Uterus (tissue), 4 donors: ENCODE measurements at places on chromosomes 2 and 18.

DNA sequence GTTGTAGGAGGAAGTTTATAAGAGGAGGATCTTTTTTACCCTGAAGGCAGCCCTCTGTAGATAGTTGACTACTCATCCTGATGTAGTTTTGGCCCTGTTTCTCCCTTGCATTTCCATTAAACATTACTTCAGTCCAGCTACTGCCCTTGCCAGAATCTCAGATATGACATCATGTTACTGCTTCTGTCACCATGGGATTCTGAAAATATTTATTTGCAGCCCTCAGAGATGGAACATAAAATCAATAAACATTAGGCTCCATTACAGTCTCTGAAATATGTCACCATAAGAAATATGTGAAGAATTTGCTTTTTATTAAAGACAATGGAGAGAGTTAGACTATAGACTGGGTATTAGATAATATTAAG is 68.7 kb upstream of the STK39 start:
- DNase-seq: no peak

- no peak for DNase-seq
Observed at GRCh38 chr18:13653746-13654433, 72.5 kb downstream of the FAM210A start.

DNA sequence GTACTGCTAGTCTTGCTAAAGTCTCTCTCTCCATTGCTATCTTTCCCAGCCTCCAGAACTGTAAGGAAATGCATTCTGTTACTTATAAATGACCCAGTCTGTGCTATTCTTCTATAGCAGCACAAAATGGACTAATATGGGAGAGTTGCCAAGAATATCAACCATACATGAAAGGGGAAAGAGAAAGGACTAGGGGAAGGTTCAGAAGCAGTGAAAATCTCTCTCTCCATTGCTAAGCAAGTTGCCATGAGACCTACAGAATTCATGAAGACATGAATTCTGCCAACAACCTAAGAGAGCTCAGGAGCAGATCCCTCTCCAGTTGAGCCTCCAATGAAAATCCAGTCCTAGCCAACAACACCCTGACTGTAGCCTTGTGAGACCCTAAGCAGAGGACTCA is 3.6 kb upstream of the TRABD2A start:
- no peak for DNase-seq

- no peak for DNase-seq
Observed at GRCh38 chr2:100886085-100886484, 66.1 kb downstream of the NPAS2 start.

- no peak for DNase-seq
Observed at GRCh38 chr2:209424199-209424701, 403 bp downstream of the MAP2 start.

- no peak for DNase-seq
Observed at GRCh38 chr18:75408554-75409506, 18.7 kb downstream of the SMIM21 start.

GRCh38 chr2:174682578-174683391 is 81.5 kb downstream of the CHRNA1 start:
- peak; percentile 78 for DNase-seq

DNA sequence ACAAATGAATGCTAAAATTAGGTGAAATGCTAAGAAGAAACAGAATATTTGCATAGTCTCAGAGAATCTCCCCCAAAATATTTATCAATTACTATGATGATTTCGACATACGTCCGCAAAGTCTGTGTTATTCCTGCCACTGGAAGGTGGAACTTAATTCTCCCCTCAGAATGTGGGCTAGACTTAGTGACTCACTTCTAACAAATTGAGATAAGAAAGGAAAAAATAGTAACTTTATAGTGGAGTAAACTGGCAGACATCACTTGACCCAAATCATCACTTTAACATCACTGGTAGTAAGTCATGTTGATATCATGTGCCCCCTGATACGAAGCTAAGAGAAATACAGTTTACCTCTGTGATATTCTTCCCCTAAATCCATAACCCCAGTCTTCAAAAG is 23.5 kb downstream of the HADHB start:
- no peak for DNase-seq

- DNase-seq: peak; percentile 32
Observed at GRCh38 chr2:153476816-153477635, 1.5 kb downstream of the RPRM start.

DNA sequence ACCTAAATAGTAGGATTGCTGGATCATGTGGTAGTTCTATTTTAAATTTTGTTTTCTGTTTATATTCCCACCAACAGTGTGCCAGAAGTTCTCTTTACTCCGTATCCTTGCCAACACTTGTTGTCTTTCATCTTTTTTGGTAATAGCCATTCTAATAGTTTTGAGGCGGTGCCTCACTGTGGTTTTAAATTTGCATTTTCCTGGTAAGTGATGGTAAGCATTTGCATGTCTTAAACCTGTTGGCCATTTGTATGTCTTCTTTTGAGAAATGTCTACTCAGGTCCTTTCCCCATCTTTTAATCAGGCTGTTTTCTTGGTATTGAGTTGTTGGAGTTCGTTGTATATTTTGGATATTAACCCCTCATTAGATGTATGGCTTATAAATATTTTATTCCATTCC is 51.6 kb downstream of the REL start:
- no peak for DNase-seq

DNA sequence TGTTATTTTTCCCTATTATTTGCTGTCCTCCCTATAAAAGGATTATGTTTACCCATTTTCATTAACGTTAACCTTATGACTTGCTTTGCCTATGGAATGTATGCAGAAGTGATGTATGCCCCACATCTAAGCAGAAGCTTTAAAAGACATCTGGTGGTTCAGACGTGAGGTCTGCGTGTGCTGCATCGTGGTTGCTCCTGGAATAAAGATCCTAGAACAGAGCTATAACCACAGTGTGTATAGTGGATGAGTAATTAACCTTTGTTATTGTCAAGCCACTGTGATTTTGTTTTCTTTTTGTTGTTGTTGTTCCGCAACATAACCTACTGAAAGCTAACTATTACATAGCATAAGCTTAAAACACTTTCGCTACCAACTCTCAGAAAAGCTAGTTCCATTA is 20.9 kb upstream of the CFAP36 start:
- DNase-seq: no peak

GRCh38 chr2:70068119-70068518 is 19.2 kb upstream of the PCBP1 start:
- no peak for DNase-seq

GRCh38 chr2:65293376-65293775 is 65.7 kb downstream of the ACTR2 start:
- no peak for DNase-seq

- DNase-seq: no peak
Observed at GRCh38 chr2:174180165-174180724, 68.1 kb downstream of the OLA1 start.

DNA sequence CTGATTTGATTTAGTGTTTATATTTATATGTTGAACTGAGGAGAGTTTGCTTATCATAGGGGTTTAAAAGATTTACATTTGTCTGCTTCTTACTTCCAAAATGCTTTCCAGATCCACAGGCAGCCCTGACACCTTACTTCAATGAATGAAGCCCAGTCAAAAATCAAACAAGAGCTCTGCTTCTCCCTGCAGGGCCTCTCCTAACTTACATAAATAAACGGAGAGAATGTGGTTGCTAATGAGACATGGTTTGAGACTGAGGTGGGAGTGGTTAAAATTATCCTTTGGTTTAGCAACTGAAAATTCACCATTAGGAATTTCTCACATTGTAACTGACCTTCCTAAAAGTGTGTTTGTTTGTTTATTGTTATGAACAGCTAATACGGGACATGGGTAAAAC is 612.3 kb upstream of the FANCL start:
- no peak for DNase-seq

DNA sequence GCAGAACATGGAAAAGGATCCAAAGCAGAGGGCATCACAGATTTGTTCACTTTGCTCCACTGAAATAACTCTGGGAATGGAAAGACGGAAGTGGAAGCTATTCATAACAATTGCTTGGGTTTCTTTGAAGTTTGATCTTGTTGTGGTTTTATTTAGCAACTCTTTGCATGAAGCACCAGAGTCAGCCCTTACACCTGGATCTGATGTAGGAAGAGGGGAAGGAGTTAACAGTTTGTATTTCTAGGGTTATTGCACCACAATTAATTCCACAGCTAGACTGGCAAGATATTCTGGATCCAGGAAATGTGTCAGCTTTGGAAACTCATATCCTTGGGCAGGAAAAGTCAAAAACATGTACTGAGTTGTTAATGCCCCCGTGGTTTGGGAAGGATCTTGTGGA is 1143.4 kb downstream of the CNTNAP5 start:
- DNase-seq: no peak

- DNase-seq: no peak
Observed at GRCh38 chr2:207934720-207935119, 90.6 kb downstream of the PLEKHM3 start.

DNA sequence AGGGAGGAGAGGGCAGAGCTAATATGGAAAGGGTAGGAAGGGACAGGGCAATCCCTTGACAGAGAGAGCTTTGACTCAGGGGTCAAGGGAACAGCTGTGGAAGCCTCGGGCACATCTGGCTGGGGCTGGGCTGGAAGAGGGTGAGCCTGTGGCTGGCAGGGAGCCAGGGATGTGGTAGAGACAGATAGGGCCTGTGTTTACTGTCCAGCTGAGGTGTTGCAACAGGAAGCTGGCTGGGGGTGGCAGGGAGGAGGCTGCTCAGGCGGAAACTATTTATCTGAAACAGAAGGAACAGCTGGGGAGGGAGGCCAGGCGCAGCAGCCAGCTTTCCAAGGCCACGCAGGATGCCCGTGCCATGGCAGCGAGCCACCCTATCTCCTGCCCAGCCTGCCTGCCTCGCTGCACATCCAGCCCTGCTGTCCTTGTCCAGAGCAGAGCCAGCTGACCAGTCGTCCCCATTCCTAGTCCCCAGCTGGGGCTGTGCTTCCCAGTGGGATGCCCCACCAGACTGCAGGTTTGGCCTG is 264.7 kb downstream of the CYP26B1 start:
- peak; percentile 27 for DNase-seq

GRCh38 chr2:140440815-140441214 is 1660.6 kb upstream of the NXPH2 start:
- no peak for DNase-seq

GRCh38 chr2:61410185-61410584 is 60.7 kb downstream of the USP34 start:
- no peak for DNase-seq

DNA sequence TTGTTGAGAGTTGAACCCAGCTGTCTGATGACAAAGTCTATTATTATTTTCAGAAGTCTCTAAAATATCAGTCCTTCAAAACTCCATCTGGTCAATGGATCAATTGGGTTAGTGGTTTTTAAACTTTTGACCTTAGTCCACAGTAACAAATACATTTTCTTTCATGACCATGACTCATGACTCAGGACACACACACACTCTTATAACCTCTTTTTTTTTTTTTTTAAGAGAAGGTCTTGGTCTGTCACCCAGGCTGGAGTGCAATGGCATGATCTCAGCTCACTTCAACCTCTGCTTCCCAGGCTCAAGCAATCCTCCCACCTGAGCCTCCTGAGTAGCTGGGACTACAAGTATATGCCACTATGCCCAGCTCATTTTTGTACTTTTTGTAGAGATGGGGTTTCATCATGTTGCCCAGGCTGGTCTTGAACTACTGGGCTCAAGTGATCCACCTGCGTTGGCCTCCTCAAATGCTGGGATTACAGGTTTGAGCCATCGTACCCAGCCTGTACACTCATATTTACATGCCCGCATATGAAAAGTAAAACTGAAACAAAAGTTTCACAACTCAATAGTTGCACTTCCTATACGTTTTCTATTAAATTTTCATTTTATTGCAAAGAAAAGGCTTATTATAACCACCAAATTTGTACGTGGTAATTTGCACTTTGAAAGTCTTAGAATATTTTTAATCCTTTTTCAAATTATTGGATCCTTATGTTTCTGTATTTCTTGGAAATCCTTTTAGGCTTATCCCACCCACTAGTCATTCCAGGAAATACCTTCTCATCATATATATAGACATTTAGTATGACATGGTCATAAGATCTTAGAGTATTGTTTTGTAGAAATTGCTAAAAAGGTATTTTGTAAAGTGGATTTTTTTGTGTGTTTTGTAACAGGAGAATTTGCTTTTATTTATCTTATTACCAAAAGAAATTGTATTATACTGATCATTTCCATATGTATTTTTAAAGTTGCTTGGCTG is 199.0 kb downstream of the LPIN1 start:
- no peak for DNase-seq

GRCh38 chr2:240972201-240972600 is 26.2 kb upstream of the SNED1 start:
- no peak for DNase-seq

DNA sequence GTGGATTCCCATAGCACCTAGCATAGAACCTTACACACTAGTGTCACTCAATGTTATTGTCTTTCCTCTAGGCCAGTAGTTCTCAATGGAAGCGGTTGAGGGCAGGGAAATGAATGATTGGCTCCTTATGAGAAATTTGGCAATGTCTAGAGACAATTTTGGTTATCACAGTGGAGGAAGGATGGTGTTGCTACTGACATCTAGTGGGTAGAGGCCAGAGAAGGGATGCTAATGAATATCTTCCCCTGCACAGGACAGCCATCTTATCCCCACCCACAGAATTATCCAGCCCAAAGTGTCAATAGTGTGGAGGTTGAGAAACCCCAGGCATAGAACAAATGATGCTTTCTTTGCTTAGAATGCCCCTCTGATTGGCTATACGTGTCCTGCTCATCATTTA is 15.8 kb downstream of the C18orf63 start:
- no peak for DNase-seq

GRCh38 chr18:43692099-43692690 is 414.9 kb upstream of the SYT4 start:
- no peak for DNase-seq

DNA sequence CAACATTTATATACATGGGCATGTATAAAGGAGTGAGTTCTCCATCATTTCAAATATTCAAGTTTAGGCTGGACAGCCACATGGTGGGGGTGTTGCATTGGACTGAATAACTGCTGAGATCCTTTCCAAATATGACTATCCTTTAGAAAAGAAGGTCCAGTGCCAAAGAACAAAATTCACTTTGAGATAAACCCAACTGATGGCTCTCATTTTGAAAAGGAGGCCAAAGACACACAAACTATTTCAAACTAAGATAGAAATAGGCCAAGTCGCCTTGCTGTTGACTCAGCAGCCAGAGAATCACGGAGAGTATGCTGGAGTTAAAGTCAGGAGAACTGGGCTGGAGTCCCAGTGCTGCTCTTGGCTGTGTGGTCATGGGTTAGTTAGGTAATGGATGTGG is 204.5 kb upstream of the LRATD1 start:
- no peak for DNase-seq

DNA sequence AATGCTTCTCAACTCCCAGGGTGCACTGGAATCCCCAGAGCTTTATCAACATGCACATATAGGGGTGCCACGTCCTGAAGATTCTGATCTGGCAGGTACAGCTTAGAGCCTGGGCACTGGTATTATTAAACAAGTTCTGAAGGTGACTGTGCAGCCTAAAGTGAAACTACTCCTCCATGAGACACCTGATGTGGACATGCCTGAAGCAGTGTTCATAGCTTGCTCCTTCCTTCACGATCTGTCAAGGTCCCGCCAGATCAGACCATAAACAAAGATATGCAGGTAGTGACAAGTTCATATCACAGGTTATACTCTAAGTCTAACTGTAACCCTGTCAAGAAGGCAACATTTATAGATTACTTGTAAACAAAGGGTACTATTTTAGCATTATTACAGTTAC is 65.3 kb upstream of the DNER start:
- DNase-seq: no peak
